ENCODE measurements at places on chromosomes 5 and 9. TPM values are rescaled to one million over a fixed set of nuclear protein-coding genes. Genes with fewer than 3 reads are reported as not detected.

Gene RMI1
- total RNA-seq, result 6.1 TPM

Gene FOXD4L4
- 0.20 TPM for total RNA-seq

Gene GMCL2
- total RNA-seq, result not detected

Gene ZNF454
- total RNA-seq, result 1.9 TPM

Gene C5orf34
- 2.7 TPM for total RNA-seq

Gene PCDHGA9
- total RNA-seq, result 5.5 TPM

Gene PCDHGA11
- 20.6 TPM for total RNA-seq

Gene HAND1
- not detected for total RNA-seq

Gene SPATA31A5
- not detected for total RNA-seq

Gene LCN9
- not detected for total RNA-seq

Gene CDC20B
- 0.07 TPM for total RNA-seq

Gene CCDC171
- total RNA-seq, result 2.2 TPM

Gene PDE6A
- total RNA-seq, result not detected

Gene FBXL7
- total RNA-seq, result 6.3 TPM

Data from smooth muscle cell of the pulmonary artery (primary cell).